Fibroblast of skin of right quadriceps (primary cell): ENCODE measurements at places on chromosomes 6 and 20.

DNA sequence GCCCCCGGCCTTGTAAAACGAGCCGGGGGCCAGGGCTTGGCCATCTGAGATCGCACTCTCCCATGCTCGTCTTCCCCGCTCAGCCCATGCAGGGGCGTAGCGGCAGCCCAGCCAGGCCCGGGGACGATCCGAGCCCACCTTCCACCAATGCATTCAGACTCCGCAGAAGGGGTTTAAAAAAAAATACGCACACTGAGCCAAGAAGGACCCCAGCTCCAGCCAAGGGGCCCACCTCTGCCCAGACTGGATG lies 320 bp downstream of the GSTA4 start:
- no peak for DNase-seq

DNA sequence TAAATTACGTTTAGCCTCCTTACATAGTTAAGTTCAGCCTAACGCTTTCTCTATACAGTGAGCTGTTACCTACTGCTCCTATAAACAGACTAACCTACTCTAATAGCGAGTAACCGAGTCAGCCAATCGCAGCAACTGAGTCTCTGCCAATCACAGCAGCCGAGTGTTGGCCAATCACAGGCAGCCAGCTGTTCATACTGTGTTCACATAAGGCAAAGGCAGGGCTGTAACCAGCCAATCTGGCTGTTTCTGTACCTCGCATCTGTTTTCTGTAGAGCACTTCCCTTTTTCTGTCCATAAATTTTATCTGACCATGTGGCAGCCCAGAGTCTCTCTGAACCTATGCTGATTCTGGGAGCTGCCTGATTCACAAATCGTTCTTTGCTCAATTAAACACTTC lies 263.9 kb upstream of the JARID2 start:
- DNase-seq: no peak

- DNase-seq: no peak
These were observed 49.8 kb upstream of the EYA4 start for GRCh38 chr6:133191323-133191722.

- no peak for DNase-seq
These were observed 119.4 kb upstream of the VGLL2 start for GRCh38 chr6:117145940-117146339.

- peak; percentile 28 for DNase-seq
These were observed 13.4 kb downstream of the CASP8AP2 start for GRCh38 chr6:89843070-89843469.

GRCh38 chr6:35359744-35360348 lies 17.5 kb downstream of the PPARD start:
- peak; percentile 73 for DNase-seq

- no peak for DNase-seq
These were observed 188.5 kb downstream of the CD109 start for GRCh38 chr6:73884540-73884939.

- no peak for DNase-seq
These were observed 16.6 kb upstream of the TXLNB start for GRCh38 chr6:139308286-139308916.

GRCh38 chr20:50329981-50330503 lies 139.4 kb downstream of the CEBPB start:
- no peak for DNase-seq

DNA sequence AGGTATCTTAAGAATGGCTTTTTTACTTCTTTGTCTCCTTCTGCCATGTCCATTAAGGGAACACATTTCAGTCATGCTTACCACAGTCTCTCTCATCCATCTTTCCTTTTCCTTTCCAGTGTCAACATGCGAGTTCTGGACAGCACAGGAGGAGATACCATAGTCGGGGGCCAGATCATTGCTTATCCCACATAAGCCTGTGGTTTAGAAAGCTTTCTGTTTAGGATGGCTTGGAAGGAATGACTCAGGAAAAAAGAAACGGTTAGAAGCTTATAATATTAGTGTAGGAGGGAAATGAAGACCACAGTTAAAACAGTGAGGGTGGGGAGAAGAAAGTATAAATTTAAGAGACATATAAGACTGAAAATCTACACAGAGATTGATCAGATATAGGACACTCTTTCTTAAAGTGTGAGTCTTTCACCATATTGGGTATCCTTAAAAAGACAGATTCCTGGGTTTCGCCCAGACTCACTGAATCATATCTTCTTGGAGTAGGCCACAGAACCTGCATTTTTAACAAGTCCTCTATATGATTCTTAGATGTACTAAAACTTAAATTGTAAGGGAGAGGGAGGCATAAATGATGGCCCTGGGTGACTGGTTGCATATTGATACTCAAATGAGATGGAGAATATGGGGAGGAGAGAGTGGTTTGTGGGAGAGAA lies 36.1 kb downstream of the DSE start:
- peak; percentile 84 for DNase-seq

- peak; percentile 66 for DNase-seq
These were observed 300.3 kb downstream of the NRN1 start for GRCh38 chr6:5706124-5707033.

GRCh38 chr20:62646851-62647520 lies 4.7 kb downstream of the SLCO4A1 start:
- no peak for DNase-seq
